Stimulated activated CD4-positive, alpha-beta T cell treated with anti-CD3 and anti-CD28 coated beads, TNF-alpha, amount 100 ng/mL, for 4 hours (primary cell): ENCODE measurements at places on chromosomes 1 and 21.

DNA sequence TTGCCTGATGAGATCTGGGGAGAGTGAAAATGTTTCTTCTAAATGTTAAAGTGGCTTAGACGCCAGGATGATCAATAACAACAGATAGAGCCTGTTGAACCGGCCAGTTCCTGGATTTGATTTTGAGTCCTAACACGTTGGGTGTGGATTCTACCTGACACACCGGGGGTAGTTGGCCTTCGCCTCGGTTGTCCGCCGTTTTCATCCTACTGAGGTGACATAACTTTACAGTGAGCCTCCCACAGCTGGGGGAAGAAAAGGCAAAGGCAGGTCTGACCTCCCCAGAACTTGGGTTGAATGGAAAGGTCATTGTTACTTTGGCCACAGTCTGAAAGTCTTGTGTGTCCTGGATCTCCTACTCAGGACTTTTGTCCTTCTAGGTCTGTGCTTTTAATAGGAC, 1.1 kb downstream of the PGD start:
- DNase-seq = no peak

DNA sequence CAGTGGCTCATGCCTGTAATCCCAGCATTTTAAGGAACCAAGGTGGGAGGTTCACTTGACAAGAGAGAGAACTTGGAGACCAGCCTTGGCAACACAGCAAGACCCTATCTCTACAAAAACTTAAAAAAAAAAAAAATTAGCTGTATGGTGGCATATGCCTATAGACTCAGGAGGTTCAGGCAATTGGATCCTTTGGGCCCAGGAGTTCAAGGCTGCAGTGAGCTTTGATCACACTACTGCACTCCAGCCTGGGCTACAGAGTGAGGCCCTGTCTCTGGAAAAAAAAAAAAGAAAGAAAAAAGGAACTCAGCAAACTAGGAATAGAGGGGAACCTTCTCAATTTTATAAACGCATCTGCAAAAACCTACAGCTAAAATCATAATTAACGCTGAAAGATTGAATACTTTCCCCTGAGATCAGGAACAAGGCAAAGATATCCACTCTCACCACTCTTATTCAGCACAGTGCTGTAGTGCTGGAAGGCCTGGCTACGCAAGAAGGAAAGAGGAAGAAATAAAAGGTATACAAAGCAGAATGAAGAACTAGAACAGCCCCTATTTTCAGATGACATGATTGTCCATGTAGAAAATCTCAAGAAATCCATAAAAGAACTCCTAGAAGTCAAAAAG, 21.6 kb downstream of the HSF2BP start:
- no peak for DNase-seq

- DNase-seq = no peak
Observed at GRCh38 chr1:237042892-237043576, 1.1 kb downstream of the RYR2 start.

DNA sequence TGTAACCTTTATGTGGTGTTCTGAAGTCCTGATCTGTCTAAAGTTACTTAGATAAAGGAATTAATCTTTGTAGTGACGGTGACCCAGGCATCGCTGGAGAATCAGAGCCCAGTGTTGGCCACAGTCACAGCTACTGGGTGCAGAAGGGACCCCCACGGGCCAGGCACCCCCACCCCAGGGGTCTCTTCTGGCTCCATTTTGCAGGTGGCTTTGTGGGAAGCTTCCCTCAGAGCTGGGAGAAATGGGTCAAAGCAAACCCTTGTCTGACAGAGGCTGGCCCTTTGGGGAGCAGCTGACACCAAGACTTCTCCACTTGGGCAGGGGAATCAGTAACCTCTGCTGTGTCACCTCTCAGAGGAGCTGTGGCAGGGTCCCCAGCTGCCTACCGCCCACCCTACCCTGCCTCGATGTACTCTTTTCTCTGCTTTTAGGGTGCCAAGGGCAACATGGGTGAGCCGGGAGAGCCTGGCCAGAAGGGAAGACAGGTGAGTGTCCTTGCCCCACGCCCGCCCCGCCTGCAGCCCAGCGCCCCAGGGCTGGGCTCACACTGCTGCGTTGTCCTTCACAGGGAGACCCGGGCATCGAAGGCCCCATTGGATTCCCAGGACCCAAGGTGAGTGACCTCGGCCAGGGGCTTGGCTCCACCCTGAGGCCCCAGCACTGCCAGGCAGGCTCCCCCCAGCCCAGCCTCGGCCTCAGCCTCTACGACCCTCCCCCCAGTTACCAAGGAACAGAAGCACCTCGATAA, 17.7 kb downstream of the COL6A2 start:
- DNase-seq = no peak

- DNase-seq = no peak
Observed at GRCh38 chr1:153612111-153612754, 704 bp downstream of the S100A16 start.

DNA sequence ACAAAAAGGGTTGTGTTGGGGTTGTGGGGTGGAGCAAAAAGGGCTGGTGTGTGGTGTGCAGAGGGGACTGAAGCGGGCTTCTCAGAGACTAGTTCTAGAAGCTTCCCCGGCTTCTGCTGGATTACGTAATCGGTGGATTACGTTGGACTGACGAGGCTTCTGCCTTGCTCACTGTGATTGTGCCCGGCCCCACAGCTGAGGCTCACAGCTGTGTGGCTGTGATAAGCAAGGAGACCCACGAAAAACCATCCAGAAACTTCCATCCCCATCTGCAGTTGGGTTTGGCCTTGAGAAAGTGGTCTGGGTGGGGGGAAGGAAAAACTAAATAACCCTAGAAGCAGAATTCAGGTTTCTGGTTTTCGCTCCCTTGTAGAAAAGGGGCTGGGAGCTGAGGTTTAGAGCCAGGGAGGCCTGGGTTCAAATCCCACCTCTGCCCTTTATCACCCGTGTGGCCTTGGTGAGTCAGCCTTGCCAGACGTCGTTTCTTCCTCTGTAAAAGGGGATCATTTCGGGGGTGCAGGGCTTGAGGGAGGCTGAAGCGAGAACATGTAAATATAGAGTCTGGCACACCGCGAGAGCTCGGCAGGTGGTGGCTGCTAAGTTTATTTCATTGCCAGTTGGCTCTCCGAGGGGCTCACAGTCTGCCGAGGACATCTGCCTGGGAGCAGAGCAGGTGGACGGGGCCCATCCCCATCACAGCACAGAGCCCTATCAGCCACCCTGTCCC, 30.4 kb upstream of the DISP3 start:
- no peak for DNase-seq

- no peak for DNase-seq
Observed at GRCh38 chr21:38590449-38591217, 92.4 kb upstream of the ERG start.

DNA sequence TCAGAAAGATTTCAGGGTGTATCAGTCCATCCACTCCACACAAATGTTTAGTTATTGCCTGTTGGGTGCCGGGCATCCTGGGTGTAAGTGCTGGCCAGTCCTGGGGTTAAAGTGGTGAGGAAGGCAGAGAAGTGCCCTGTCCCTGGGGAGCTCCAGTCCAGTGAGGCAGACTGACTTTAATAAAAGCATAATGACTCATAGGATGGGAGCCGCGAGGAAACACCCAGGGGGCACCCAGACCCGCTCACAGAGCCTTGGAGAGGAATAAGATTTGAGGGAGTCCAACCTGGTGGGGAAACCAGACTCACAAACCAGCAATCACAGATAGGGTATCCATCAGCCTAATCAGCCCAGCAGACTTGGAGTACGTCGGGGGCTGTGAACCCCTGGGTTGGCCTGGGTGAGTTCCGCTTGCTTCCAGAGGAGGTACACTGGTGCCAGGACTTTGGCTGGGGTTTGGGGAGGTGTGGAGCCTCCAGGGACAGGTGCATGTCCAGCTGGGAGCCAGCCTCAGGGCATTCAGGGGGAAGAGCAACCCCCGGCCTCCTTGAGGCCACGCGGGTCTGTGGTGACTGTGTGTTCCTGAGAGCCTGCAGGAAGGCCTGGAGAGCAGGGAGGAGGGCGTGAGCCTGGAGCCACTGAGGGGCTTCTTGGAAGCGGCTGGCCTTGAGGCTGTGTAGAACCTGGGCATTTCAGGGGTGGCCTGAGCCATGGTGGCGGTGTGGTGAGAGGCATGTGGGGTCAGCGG, 3.7 kb downstream of the PEAR1 start:
- no peak for DNase-seq

- no peak for DNase-seq
Observed at GRCh38 chr1:31400393-31400792, 12.6 kb upstream of the SERINC2 start.

- no peak for DNase-seq
Observed at GRCh38 chr21:33554982-33555344, 12.1 kb downstream of the SON start.

DNA sequence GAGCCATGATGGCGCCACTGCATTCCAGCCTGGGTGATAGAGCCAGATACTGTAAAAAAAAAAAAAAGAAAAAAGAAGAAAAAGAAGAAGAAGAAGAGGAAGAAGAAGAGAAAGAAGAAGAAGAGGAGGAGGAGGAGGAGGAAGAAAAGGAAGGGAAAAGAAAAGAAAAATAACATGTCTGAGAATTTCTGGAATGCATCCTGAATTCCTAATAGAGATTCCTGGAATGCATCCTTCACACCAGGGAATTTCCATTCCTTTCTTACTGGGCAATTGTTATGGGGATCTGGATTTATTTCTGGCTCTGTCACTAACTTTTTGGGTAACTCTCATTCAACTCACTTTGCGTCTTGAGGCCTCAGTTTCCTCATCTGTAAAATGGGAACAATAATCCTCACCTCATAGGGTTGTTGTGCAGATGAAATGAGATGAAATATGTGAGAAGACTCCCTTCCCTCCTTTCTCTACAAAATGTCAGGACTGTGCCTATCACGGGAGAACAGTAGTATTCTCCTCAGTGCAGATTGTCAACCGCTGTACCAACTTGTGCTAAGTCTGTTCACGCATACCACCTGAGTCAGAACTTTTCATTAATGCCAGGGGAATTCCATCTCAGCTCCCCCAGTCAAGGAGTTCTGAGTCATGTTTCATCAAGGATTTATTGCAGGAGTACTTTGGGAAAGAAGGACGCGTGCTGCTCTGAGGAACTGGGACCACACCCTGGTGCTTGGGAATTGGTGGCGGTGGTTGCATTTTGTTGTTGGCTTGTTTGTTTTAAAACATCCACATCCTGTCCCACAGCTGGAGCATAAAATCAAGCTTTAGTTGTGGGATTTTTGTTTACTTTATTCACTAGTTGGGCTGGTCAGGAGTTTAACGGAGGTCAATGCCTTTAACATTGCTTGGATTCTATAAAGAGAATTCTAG, 42.4 kb upstream of the ROR1 start:
- DNase-seq = no peak

GRCh38 chr1:27366113-27366410, 699 bp downstream of the MAP3K6 start:
- peak; percentile 45 for DNase-seq

DNA sequence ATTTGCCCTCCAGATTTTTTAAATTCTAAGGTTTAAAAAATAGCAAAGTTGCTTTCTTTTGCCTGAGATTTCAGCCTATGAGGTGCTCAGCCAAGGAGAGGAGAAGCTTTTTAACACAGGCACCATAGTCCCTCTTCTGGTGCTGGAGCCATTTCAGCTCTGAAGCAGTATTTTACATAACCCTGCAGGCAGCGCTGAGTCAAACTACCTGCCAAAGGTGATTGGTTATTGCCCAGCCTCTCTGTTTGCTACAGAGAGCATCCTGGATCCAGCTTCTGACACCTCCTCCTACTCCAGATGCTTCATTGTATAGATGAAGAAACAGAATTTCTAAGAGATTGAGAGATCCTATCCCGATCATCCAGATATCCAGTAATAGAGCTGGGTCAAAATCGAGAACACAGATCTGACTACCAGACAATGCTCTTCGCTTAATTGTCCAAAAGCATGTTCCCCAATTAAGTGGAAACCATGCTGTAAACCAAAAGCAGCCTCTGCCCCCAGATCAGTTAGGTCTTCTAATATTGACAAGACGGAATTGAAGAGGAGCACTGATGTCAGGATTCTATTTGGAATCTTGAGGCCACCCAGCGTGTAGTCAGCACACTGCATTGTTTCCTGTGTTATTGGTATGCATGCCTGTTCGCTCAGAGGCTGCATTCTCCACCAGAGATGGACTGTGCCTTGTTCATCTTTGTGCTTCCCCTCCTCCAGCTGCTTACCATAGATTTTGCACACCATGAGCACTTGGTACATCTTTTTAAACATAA, 22.1 kb downstream of the RGS8 start:
- DNase-seq = no peak
